ENCODE measurements at places on chromosomes 16 and 17.

DNA sequence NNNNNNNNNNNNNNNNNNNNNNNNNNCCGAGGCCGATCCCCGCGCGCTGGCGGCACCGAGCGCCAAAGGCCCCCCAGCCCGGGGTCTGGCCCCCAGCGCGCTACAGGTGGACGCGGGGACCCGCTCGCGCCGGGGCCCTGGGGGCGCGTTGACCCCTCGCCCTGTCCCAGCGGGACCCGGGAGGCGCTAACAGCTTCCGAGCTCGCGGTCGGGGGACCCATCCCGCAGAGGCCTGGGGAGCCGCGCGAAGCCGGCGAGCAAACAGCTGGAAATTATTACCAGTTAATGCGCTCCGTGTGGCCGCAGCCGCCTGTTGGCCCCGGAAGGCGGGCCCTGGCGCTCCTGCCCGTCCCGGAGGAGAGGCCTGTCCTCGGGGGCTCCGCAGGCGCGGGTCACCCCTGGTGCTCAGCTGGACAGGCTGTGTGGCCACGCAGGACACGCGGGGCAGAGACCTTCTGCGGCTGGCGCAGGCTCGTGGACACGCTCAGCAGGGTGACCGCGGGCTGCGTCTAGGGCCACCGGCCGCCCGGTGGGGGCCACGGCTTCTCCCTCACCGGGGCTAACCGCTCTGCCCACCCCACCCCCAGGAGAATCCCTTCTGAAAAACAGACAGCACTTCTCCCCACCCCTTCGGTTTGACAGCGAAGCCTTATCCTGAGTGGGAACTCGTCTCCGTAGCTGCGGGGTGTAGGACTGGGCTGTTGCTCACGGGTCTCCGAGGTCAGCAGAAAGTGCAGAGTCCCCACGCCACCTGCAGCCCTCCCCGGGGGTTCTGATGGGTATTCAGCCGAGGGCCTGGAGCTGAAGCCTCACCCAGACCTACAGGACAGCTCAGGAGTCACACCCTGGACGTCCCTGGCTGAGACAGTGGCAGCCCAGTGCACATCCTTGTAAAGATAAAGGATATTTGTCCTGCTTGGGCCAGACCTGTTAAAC lies 138.7 kb upstream of the RPH3AL start:
- DNase-seq, result no peak

DNA sequence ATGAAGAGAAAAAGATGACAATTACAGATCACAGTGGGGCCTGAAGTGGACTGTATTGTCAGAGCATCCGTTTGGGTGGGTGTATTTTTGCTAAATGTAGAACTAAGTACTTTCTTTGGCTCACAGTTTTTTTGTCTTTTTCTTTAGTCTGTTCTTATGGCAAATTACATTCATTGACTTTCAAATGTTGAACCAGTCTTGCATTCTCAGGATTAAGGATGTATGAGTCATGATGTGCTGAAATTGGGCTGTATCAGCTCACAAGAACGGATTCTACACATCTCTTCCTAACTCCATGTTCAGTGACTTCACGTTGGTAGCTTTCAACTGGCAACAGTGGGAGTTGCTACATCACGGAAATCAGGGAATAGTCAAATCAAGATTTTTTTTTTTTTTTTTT lies 66.5 kb downstream of the TEX2 start:
- no peak for DNase-seq

GRCh38 chr16:1034230-1035065 lies 38.1 kb upstream of the SSTR5 start:
- DNase-seq, result no peak

DNA sequence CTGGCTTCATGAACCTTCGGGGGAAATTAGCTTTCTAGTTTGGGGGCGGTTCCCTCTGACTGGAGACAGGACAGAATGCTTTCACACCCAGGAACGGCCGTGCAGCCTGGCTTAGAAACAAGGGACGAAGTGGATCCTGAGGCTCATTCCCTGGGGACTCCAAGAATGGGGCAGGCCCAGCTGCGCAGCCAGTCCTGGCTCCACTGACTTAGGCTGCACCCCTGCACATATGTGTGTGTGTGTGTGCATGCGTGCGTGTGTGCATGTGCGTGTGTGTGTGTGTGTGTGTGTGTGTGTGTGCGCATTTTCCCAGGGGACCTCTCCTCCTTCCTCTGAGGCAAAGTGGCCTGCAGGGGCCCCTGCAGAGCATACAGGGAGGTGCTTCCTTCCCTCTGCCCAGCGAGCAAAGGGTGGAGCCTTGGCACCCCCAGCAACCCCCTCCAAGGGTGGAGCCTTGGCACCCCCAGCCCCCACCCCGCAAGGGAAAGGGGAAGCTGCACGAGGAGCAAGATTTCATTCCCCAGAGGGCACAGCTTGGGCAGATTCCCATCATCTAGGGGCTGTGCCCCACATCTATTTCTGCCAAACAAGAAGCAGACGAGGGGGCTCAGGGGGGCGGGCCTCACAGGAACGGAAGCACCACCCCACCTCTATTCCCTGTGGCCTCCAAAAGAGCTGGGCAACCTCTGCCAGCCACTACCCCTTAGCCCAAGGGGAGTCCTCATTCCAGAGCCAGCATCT lies 97.6 kb upstream of the CBX4 start:
- DNase-seq, result no peak

DNA sequence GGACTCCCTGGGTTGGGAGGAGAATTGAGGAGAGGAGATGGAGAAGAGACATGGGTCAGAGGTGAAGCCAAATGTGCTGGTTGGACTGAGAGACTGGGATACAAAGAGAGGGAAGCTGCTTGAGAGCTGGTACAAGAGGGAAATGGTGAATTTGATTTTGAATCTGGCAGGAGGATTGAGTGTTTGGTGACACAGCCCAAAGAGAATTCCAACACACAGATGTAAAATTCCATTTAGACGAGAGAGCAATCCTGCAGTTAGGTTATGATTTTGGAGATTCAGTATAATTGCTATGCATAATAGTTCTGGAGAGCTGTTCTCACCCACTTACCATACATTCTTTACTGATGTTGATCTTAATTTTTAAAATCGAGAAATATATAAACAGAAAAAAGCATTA lies 57.7 kb downstream of the HSD17B2 start:
- DNase-seq, result no peak

GRCh38 chr17:34570506-34570905 lies 8.9 kb upstream of the TMEM132E start:
- no peak for DNase-seq

GRCh38 chr17:28969706-28970393 lies 18.5 kb upstream of the PHF12 start:
- DNase-seq, result no peak

GRCh38 chr16:84463221-84463620 lies 41.2 kb downstream of the MEAK7 start:
- no peak for DNase-seq

GRCh38 chr17:78383725-78384471 lies 5.4 kb downstream of the PGS1 start:
- peak; percentile 48 for DNase-seq

DNA sequence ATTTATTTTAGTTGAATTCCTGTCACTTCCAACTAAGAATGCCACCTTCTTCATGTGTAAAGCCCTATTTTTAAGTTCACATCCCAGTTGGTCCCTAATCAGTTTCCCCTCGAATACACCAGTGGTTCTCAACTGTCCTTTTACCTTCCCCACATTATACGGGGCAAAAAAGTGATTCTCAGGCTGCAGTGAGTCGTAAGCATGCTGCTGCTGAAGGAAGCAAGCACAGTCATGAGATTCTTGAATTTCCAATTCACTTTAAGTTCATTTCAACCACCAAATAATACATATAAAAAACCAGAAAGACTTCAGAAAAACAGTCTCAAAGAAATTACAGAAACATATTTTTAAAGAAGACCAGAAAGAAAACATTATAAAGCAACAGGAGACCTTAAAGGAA lies 47.9 kb downstream of the UBE2G1 start:
- no peak for DNase-seq

DNA sequence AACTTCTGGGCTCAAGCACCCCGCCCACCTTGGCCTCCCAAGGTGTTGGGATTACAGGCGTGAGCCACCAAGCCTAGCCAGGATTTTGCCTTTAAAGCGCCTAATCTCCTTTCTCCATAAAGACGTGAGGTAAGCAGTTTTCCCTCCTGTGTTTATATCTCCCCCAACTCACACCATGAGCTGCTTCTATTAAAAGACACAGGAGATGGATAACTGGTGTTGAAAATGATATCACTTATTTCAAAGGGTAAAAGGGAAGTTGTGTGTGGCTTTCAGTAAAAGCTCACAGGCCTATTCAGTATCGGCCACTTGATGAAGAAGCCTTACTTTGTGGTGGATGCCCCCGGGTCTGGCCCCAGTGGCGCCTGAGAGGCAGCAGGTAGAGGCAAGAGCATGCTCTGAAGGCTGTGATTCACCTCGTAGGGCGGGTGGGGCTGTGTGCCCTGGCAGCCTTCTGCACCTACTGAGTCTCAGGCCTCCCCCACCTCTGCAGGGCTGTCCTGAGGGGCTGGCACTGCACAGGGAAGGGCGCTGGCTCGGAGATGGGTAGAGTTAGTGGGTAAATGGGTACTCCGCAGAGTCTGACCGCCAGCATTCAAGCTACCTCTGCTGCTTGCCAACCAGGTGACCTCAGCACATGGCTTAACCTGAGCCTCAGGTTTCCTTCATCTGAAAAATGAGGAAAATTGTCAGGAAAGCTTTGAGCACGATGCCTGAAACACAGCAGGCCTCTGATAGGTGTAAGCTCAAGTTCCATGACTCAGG lies 146.8 kb downstream of the CLEC16A start:
- DNase-seq, result no peak

GRCh38 chr16:781346-782010 lies 6.7 kb downstream of the RPUSD1 start:
- no peak for DNase-seq

- no peak for DNase-seq
Observed at GRCh38 chr17:8681170-8681949, 50.8 kb upstream of the MYH10 start.

DNA sequence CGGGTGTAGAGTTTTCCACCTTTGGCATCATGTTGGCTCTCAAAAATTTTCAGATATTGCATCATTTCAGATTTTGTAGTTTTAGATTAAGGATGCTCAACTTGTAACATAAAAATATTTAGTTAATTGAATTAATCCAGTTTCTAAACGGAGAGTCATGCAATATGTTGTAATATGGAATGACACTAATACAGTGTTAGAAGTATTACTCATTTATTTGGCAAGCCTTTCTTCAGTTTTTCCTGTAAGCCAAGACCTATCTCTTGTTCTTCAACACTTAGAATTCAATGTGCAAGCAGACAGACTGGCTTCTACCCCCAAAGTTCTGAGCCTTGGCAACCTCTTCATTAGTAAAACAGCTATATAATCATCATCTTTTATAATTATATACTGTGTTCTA lies 985.0 kb upstream of the GOT2 start:
- DNase-seq, result no peak

All from CD4-positive, alpha-beta T cell treated with Interleukin-6 at 100 ng/mL for 8 hours (primary cell).